ENCODE measurements at places on chromosomes 13 and 19. TPM values are rescaled to one million over a fixed set of nuclear protein-coding genes. Genes with fewer than 3 reads are reported as not detected.

DNA sequence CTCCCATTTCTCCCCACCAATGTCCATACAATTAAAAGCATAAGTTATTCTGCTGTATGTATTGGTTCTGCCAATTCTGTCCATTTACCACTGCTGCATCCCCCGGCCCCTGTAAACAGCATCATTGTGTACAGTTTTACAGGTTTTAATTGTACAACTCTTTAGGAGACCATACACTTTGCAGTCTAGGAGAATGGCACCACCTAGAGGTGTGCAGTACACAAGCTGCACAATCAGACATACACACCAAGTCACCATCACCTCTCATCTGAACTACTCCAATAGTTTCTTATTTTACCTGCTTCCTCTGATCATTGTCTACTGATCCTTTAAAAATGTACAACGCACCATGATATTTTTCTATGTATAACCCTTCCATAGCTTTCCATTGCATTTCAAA lies 855.9 kb upstream of the KLHL1 start:
- no peak for DNase-seq

DNA sequence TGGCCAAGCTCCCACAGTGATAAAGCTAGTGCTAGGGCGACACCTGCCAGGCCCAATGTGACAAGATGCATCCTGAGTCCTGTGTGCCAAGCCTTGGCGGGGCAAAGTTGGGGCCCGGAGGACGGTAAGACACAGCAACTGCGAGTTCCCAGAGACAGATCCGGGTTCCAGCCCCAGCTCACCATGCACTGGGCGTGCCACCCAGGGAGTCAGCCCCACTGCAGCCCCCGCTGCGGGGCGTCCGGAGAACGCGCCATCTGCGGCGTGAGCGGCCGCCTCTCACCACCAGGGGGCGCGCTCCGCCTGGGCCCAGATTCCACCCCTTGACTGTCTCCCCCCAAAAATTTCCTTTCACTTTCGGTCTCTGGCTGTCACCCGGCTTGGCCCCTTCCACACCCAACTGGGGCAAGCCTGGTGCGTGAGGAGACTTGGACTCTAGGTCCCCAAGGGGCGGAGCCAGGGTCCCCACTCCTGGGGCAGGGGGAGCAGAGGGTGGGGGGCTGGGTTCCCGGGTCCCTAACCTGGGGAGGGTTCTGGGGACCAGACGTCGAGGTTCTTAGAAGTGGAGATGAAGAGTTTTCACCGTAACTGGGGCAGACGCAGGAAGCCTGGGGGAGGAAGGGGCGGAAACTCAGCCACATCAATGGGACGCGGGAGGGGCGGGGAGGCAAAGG lies at the start of gene FLT3LG:
FLT3LG (plus strand) TSS at position 348 of the 674 bp plus-strand sequence. CDS start 425 bp downstream, outside the sequence.
- DNase-seq = peak; percentile 94

GRCh38 chr13:80515296-80515695 lies 174.4 kb upstream of the SPRY2 start:
- no peak for DNase-seq

IGFL2 gene
- 1.1 TPM for polyA plus RNA-seq
